ENCODE measurements at places on chromosomes 1 and 21.

DNA sequence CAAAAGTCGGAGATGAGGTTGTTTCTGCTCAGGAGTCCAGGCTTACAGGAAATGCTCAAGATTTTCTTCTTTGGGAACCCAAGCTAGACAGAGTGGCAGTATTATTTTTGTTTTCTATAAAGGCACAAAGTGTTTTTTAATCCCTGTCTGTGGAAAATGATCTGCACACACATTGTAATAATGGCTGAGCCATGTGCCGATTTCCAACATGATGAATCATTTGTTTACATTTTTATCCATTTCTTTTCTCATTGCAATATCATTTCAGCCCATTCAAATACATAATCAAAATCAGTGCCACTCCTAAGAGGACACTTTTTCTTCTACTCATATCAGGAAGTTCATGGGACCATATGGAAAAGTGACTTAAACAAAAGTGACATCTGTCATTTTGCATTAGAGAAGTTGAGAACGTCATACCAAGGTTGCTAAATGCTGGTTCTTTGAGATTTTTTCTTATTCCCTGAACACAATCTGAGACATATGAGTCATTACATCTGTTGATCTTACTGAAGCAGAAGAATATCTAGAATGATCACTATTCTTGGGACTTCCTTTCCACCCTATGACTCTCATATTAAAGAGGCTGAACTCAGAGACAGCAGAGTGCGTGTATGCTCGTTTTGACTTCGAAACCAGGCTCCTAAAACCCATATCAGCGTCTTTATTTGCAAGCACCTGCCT lies 44.9 kb downstream of the ACTA1 start:
- no peak for DNase-seq

DNA sequence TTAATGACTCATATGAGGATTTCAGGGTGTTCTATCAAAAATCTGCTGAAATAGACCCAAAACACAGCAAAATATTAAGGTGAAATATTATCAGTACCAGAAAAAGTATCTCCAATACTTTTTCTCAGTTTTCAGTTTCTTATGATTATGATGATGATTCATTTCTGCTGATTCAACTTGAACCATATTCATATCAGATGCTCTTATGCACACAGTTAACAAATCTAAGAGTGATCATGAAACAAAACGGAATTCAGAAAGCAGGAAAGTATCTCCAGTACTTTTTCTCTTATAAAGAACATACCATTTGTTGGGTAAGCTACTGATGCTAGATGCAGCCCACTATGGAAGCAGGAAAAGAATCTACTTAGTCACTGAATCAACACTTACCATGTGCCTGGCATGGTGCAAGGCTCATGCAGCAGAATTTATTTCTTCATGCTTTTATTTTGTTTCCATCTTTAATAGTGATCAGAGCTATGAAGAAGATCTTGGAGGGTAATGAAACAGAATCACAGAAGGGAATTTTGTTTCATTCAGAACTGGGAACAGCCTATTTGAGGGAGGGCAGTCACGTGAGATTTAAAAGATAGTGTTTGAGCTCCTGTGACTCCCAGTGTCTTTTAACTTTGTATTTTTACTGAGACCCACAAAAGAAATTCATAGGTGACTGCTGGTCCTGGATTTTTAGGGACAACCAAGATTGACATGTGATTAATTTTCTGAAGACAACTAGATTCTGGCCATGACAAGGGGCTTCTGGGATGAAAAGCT lies 480.6 kb downstream of the SETD4 start:
- no peak for DNase-seq

GRCh38 chr1:1144122-1144842 lies 28.4 kb upstream of the C1orf159 start:
- peak; percentile 47 for DNase-seq

GRCh38 chr1:232059726-232060374 lies 433.3 kb downstream of the DISC1 start:
- no peak for DNase-seq

DNA sequence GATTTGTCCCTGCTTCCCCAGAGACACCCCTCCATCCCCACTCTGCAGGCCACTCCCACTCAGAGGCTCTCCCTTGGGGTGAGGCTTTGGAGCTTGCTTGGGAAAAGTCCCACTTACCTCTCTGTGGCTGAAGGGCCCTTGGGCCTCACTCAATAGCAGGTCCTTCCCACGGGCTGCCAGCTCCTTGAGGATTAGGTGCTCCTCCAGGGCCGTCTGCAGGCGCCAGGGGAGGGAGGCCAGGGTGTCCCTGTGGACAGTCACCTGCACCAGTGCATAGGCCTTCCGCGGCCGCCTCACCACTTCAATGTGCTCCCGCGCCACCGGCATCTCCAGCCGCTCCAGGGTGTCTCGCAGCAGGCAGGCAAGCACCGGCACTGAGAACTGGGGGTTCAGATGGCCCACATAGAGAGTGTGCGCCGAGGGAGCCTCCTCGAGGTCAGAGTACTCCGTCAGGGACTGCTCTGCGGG lies 1.4 kb downstream of the SLFNL1 start:
- no peak for DNase-seq

GRCh38 chr1:115062542-115063004 lies 26.7 kb downstream of the TSPAN2 start:
- peak; percentile 92 for DNase-seq

GRCh38 chr1:230224101-230224960 lies 157.3 kb downstream of the GALNT2 start:
- DNase-seq: no peak

GRCh38 chr21:15968776-15969310 lies 239.1 kb downstream of the USP25 start:
- no peak for DNase-seq

GRCh38 chr1:178094739-178095645 lies 1.1 kb downstream of the RASAL2 start:
- no peak for DNase-seq

GRCh38 chr1:234926264-234926558 lies 202.4 kb downstream of the TOMM20 start:
- DNase-seq: no peak

DNA sequence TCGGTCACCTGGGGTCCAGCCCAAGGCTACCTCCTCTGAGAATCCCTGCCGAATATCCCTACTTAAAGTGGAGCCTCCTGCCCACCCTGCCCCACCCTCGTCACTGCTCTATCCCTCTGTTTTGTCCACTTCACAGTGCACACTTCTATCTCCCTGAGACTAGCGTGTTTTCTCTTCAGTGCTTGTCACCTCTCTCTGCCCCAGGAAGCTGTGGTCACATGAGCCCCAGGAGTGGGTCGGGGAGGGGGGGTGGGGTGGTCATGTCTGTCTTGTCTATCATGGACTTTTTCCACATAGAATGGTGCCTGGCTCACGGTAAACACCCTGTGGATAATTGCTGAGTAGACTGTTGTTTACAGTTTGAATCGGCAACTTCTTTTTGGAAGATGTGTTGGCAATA lies 673.6 kb downstream of the PTPRU start:
- DNase-seq: no peak

DNA sequence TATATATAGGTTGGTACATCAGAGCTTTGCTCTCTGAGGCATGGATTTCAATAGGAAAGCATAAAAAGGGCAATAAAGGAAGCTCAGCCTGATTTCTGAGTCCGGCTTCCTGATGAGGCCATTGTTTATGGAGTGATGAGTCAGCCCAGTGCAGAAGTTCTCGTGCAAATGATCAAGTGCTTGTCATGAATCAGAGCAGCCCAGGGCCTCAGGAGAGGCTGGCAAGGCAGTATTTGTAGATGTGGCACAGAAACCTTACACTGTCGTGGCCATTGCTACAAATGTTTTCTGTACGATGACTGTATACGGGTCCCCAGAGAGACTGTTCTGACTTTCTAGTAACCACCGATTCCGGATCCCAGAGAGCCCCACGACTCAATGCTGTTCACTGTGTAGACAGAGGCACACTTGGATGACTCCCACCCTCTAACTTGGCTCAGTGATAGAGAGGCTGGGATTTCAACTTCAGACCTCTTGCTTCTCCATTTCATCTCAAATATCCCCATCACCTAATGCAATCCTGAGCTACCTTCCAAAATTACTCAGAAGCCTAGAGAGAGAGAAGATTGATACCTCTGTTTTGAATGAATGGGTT lies 26.8 kb downstream of the UMODL1 start:
- DNase-seq: no peak

- DNase-seq: no peak
Observed at GRCh38 chr1:167509587-167509986, 8.7 kb downstream of the CD247 start.
